Left colon (tissue), 2 donors: ENCODE measurements at places on chromosomes 3 and 15. TPM values are rescaled to one million over a fixed set of nuclear protein-coding genes. Genes with fewer than 3 reads are reported as not detected.

DNA sequence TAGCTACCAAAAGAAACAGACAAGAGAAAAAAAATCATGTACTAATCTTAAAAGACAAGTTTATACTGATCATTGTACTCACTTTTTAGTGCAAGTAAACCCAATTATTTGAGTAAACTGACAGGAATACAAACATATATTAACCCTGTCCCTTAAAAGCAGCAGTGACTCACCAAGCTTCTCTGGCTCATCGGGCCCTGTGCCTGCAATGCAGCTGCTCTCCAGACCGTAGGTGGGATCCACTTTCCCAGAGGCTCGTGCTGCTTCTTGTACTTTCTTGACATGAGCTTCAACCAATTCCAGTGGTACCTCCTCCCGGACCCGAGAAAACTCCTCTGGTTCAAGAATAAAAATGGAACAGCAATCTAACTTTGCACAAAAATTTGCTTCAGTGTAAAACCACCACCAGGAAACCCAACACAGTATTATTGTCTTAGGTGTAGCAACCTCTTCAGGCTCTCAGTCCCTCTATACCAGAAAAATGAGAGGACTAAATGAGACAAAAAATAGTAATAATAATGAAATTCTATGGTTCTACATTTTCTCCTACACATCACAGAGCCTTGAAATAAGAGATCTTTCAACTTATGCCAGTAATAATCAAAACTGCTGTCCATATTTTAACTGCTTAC, 82.6 kb upstream of the CSPG5 start:
- DNase-seq, result no peak

- DNase-seq, result no peak
These were observed 302.5 kb downstream of the ZNF621 start for GRCh38 chr3:40827226-40827625.

DNA sequence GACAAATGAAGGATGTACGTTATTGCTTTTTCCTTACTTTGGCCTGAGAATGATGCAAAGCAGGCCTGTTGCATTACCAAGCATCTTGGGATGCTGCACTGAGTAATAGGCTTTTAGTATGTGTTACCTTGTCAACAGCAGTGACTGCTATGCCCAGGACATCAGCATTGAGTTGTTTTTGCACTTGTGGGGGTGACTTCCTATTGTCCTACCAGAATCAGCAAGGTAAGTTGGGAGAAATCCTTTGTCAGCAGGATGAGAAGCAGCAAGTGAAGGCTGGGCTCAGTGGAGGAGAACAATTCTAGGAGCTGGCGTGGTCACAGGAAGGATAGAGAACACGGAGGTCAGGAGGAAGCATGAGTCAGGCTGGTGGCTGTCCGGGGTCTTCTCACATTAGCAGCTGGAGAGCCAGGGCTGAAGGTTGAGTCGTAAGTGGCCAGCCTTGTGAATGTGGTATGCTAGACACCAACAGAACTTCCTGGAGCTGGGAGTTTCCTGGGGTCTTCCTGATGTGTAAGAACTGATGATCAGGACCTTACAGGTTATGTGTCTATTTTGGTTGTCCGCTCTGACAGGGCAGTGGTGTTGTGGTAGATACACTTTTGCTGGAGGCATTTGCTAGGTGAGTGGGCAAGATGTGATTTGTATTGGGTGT, 142.7 kb downstream of the FNDC3B start:
- DNase-seq, result no peak

DNA sequence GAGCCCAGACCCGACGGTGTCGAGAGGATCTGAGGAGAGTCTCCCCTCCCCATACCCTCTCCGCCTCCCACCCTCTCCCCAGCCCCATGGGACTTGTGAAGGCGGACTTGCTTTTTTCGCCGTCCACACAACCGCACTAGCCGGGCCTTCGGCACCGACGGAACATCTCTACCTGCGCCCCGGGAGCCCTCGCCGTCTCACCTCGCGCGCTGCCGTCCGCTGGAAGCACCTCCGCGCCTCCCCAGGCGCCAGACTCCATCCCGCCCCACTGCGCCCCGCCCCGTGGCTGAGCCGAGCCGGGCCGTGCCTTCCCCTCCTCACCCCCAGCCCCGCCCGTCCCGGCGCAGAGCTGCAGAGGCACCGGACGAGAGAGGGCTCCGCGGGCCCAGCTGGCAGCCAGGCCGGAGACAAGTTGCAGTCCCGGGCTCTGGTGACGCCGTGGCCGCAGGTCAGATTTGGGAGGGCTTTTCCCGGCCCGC, at the start of the genes DUOX1 and DUOXA1:
TSS of gene DUOX1 (plus strand) at position 344 of the 479 bp plus-strand sequence. CDS start 1,973 bp downstream, outside the sequence.
TSS of gene DUOXA1 (minus strand) at position 229 of the 479 bp plus-strand sequence. CDS start 6,865 bp downstream, outside the sequence.
- no peak for DNase-seq

DNA sequence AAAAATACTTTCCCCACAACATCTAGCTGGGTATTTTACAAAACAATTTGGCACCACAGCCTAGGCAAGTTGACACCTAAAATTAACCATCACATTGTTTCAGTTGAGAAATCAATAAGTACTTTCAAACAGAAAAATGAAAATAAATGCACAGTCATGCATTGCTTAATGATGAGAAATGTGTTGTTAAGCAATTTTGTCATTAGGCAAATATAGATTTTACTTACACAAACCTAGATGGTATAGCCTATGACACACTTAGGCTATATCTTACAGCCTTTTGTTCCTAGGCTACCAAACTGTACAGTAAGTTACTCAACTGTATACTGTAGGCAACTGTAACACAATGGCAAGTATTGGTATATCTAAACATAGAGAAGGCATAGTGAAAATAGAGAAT, 608.6 kb upstream of the BCHE start:
- DNase-seq, result no peak

DNA sequence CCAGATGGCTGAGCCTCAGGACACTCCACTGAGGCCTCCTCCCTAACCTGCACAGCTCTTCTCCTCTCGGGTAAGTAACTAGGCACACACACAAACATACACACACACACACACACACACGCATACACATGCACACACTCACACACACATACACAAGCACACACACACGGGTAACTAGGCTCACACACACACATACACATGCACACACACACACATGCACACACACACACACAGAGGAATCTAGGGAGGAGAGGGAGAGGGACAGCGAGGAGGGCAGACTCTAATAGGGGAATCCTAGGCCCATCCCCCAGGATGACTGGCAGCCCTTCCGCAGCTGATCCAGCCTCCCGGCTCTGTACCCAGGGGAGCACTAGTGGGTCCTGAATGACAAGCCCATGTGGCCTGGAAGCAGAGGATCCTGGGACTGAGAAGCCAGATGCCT, 177.4 kb upstream of the LINGO1 start:
- DNase-seq, result no peak

DNA sequence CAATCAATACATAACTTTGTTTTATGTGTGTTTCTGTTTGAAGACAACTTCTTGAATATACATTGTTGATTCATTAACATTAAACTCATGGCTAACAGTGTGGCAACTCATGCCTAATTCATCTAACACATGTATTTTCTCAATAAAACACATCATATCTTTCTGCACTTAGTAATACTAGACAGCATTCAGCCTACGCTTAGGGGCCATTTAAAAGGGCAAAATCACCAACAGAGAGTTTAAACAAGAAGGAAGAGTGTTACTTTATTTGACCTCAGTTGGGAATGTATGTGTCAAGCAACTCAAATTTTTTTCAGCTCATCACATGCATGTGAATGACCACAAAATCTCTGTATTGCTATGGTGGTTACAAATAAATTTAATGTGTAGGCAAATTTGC, 128.8 kb upstream of the AADACL2 start:
- DNase-seq, result no peak

DNA sequence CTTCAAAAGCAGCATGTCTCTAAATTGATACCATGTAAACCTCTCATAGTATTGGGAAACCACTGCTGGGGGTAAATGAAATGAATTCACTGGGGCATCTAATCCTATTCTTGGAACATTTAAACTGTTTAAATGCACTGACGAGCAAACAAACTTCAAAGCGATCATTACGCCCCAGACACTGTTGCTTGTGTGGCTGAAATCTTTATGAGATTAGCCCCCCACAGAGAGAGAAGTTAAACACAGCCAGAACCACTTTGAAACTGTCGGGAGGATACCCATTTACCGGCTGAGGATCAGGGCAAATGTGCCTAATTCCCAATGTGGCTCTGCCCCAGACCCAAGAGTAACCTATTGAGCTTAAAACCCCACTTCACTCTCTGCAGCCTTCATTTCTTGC, 308.4 kb upstream of the CDIN1 start:
- no peak for DNase-seq

- DNase-seq, result no peak
These were observed 26.9 kb downstream of the PIERCE2 start for GRCh38 chr15:55434989-55435825.

GRCh38 chr15:91186904-91187656, 87.0 kb downstream of the SV2B start:
- DNase-seq, result no peak

Gene FRMD5
- 2.0 TPM for total RNA-seq

Gene C3orf85
- 14.3 TPM for total RNA-seq

Gene INSYN1
- 1.5 TPM for total RNA-seq

Gene MYH15
- 0.31 TPM for total RNA-seq

Gene CDHR4
- 0.20 TPM for total RNA-seq

Gene PCOLCE2
- total RNA-seq, result 2.6 TPM

Gene SAMMSON
- not detected for total RNA-seq

Gene CIDEC
- 26.2 TPM for total RNA-seq
